RWPE2 (cell line): ENCODE measurements at places on chromosomes 1 and 21.

- no peak for DNase-seq
Observed at GRCh38 chr1:220922951-220923350, 43.7 kb downstream of the HLX start.

- no peak for DNase-seq
Observed at GRCh38 chr1:232992227-232992626, 41.8 kb downstream of the NTPCR start.

- no peak for DNase-seq
Observed at GRCh38 chr1:46412893-46413595, 18.9 kb downstream of the FAAH start.

GRCh38 chr1:200925831-200926230 is 31.1 kb downstream of the INAVA start:
- DNase-seq, result no peak

DNA sequence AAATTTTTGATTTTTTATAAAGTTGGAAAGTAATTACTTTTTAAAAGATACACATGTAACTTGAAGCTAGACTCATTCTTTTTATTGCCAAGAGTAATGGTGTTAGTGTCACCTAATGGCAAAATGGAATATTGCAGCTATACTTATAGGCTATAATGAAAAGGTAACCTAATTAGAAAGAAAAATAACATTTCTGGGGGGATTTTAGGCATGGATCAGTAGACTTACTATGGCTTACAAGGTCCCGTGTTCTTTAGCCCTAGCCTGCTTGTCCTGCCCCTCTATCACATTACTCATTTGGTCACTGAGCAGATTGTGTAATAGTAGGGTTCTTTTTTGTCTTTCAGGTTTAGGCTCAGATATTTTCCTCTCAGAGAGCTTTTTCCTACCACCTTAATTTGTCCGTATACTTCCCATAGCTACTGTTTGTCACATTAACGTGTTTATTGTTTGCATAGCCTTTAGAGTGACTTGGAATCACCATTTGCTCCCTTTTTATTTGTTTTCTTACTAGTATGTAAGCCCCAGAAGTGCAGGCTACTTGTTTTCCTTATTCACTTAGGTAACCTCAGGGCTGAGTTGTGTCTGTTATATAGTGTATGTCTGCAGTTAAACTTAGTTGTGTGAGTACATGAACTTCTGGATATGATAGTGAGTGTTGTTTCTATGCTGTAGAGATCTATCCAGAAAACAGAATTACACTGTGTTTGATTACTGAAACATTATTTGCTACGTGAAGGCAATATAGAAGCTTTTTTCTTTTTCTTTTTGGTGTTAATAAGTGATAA is 58.7 kb downstream of the RABGAP1L start:
- no peak for DNase-seq

- no peak for DNase-seq
Observed at GRCh38 chr1:193355626-193356025, 169.2 kb upstream of the B3GALT2 start.

GRCh38 chr21:26116456-26117011 is 54.0 kb downstream of the APP start:
- no peak for DNase-seq

- DNase-seq, result no peak
Observed at GRCh38 chr1:179955287-179955680, 674 bp downstream of the CEP350 start.

- DNase-seq, result no peak
Observed at GRCh38 chr1:8340448-8340847, 22.5 kb downstream of the SLC45A1 start.

- DNase-seq, result no peak
Observed at GRCh38 chr1:38062361-38063288, 16.0 kb upstream of the POU3F1 start.

DNA sequence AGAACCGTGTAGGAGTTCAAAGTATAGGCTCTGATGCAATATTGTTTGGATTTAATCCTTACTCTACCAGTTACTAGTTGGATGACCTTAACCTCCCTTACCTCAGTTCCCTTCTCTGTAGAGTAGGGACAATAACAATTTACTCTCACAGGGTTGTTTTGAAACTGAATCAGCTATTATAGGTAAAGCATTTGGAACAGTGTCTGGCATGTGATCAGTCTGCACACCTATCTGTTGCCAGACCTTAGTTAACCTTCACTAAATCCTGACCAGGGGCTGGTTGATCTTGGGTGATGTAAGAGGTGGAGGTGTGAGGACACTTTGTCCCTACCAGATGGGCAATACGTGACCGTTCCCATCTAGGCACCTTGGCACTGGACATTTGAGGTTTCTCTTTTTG is 106.9 kb downstream of the DDX20 start:
- DNase-seq, result no peak

GRCh38 chr1:61568460-61569302 is 156.3 kb downstream of the TM2D1 start:
- DNase-seq, result no peak

GRCh38 chr1:119868176-119868575 is 28.1 kb downstream of the ADAM30 start:
- DNase-seq, result no peak

DNA sequence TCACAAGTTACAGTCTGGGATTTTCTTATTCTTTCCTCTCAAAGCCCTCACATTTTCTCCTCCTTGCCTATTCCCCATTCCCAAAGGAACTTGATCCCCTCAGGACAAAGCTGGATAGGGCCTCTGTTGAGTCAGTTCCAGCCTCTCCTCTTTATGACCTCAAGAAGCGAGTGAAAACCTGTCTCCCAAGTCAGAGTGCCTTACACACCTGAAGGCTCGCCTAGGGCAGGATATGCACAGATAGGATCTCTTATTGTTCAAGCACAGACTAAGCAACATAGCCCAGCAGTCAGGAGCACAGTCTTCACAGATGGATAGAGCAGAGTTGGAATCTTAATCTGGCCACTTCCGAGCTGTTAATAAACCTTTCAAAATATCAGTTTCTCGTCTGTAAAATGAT is 60.8 kb upstream of the PRRC2C start:
- DNase-seq, result no peak

DNA sequence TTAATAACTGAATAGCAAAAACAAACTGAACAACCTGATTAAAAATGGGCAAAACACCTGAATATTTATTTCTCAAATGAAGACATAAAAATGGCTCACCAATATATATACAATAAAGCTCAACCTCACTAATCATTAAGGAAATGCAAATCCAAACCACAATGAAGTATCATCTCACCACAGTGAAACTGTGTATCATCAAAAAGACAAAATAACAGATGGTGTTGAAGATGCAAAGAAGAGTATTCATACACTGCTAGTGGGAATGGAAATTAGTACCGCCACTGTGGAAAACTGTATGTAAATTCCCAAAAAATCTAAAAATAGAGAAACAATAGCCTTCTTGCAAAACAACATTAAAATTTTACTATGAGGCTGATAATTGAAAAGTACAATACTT is 1660.1 kb upstream of the B3GALT2 start:
- DNase-seq, result no peak

GRCh38 chr1:63294803-63295594 is 27.4 kb upstream of the FOXD3 start:
- no peak for DNase-seq

- DNase-seq, result no peak
Observed at GRCh38 chr1:17822741-17823426, 67.8 kb downstream of the ACTL8 start.

DNA sequence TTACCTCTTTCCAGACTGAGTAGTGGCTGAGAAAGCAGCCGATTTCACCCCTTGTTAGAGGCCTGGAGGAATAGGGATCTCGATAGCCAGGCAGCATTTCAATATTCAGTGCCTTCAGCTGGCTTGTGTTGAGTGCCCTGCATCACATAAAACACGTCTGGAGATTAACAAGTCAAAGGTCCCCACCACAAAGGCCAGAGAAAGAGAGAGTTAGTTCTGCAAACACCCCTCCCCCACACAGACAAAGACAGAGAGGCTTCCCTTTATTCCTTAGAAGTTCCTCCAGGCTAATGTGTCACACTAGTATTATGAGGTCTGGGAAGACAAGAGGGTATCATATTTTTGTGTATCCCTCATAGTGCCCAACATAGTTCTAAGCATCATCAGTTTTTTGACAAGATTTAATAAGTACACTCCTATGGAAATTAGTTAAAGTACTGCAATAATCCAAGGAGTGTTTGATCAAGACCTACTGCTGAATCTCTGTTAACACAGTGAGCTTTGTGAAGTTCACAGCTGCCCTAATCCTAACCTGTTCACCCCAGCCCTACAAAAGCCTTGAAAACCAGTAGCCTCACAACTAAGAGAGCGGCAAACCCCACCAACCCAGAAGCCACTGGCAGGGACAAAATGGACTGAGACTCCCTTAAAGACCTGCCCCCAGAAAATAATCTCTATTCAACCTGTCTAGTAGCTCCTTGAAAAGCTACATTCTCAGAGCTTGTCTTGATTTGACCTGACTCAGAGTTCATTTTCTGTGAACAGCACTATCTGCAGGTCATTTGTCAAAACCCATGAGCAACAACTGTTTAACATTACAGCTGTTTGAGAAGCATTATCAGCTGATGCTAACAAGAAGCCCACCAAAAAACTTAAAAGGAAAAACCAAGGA is 91.9 kb downstream of the COLGALT2 start:
- DNase-seq, result no peak

DNA sequence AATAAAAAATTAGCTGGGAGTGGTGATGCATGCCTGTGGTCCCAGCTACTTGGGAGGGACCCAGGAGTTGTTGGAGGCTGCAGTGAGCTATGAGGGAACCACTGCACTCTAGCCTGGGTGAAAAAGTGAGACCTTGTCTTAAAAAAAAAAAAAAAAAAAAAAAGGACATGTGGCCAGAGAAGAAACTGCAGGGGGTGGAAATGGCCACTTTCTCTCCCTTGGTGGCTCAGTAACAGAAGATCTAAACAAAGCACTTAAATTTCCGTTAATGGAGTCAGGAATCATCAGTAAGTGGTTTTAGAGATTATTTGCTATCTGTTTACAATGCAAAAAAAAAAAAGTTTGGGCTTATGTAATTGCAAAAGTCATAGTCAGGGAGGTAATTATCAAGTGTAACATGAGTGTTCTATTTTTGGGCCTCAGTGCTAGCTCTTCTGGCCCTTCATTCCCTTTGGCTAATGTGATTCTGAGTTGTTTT is 19.3 kb upstream of the OPRD1 start:
- DNase-seq, result no peak

DNA sequence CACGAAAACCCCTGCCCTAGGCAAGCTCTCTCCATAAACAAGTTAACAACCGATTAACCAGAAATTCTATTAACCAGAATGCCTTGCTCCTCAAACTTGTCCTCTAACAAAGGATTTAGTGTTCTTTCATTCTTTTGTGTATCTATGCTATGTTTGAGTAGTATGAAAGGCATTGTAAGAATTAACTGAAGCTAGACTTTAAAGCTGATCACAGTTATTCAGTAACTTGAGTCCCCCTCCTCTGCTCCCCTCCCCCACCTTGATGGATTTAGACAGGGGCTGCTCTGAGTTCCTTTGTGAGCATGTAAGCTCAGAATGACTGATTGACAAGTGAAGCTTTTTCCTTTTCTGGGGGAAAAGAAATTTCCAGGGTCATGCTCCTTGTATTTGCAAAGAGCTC is 257.6 kb downstream of the TTLL7 start:
- no peak for DNase-seq

DNA sequence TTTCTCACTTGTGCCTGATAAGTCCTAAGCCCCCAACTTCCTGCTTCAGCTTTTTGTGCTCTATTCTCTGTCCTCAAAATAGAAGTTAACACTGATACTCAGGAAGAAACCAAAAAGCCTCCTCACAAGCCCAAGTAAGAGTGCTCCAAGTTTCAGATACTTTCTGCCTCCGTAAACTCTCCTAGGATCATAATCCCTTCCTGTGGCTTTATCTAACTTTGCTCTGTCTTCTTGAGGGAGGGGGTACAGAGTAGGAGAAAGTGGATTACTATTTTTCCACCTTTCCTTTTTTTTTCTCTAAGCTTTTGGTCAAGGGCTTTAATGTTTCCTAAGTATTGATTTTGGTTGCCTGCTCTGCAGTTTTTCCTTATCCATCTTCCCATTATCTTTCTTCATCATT is 54.6 kb downstream of the DPH5 start:
- no peak for DNase-seq

DNA sequence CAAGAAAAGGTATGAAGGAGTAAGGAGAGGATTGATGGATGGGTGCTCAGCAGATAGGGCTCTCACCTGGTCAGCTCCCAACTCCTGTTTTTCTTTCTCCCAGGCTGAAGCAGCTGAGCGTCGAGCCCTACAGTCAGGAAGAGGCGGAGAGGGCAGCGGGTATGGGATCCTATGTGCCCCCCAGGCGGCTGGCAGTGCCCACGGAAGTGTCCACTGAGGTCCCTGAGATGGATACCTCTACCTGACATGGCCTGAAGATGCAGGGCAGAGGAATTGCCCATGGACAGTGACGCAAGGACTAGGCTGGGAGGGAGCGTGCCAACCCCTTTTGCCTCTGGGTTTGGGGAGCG is 739 bp downstream of the ZNF593 start:
- DNase-seq, result no peak

DNA sequence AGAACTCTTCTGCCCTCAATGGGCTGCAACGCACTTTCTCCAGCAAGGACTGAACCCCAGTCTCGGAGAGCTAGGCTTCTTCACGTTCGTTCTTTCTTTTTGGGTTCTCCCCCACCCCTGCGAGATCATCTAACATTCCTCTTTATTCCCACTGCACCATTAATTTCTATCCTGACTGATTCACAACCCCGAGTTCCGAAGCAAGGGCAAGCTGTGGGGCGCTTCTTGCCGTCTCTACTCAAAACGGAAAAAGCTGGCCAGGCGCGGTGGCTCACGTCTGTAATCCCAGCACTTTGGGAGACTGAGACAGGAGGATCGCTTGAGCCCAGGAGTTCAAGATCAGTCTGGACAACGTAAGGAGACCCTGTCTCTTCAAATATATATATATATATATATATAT is 37.4 kb upstream of the BTG2 start:
- no peak for DNase-seq

DNA sequence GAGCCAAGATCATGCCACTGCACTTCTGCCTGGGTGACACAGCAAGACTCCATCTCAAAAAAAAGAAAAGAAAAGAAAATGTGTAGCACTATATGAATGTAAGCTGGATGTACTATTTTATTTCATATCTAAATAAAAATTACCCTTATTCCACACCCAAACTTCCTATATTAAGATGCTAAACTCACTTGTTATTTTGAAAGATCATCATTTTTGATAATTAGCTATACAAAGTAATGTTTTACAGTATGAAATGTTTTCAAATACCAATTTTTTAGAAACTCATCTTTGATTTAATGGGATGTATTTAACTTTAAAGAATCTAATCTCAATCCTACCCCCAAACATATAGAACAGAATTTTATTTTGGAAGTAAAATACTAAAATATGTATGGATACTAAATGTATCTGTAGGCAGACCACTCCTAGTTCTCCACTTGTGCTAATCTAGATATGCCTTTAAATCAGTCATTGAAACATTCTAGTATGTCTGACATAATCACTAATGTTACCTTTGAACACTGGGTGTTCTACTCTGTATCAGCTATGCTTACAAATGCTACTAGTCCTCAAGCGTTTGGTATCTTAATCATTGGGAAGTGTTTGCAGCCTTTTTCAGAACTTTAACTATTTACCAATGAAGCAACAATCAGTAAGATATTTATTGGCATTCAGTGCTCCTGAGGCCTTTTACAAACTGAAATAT is 12.9 kb downstream of the MIER1 start:
- no peak for DNase-seq

- peak; percentile 21 for DNase-seq
Observed at GRCh38 chr1:30450818-30451233, 272.6 kb downstream of the MATN1 start.

GRCh38 chr21:35711661-35712060 is 348.7 kb downstream of the SETD4 start:
- no peak for DNase-seq

- DNase-seq, result no peak
Observed at GRCh38 chr21:37208056-37208721, 58.9 kb downstream of the VPS26C start.

- no peak for DNase-seq
Observed at GRCh38 chr1:185853739-185854138, 119.5 kb downstream of the HMCN1 start.
